ENCODE measurements at places on chromosomes 5 and 9.

GRCh38 chr5:171622010-171622409 is 163.6 kb upstream of the SMIM23 start:
- no peak for DNase-seq

GRCh38 chr9:91043056-91043810 is 241.6 kb downstream of the SYK start:
- no peak for DNase-seq

DNA sequence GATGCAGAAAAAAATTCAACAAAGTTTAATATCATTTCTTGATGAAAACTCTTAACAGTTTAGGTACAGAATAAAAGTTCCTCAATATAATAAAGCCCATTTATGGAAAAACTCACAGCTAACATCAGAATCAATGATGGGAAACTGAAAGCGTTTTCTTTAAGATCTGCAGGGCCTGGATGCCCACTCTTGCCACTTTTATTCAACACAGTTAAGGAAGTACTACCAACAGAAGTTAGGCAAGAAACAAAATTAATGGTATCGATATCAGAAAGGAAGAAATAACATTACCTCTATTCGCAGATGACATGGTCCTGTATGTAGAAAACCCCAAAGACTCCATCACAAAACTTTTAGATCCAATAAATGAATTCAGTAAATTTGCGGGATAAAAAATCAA is 542.4 kb upstream of the RGMB start:
- DNase-seq: no peak

DNA sequence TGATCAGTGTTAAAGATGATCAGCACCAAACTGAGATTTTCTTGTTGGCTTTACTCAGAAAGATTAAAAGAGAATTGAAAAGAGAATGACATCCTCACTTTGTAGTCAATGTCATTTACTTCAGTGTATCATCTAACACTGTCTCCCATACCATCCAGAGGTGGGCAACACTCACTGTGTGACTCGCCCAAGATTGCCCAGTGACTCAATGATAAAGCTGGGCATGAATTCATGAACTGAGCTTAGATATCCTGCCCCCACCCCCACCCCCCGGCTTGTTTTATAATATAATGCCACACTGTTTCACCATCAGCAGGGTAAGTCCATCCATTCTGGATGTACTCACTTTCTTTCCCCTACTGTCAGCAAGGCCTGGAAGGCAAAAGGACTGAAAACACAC is 242.2 kb downstream of the FAM114A2 start:
- DNase-seq: no peak

GRCh38 chr5:132215329-132215728 is 12.3 kb downstream of the P4HA2 start:
- no peak for DNase-seq

- no peak for DNase-seq
Observed at GRCh38 chr5:133433641-133434040, 178.7 kb downstream of the FSTL4 start.

DNA sequence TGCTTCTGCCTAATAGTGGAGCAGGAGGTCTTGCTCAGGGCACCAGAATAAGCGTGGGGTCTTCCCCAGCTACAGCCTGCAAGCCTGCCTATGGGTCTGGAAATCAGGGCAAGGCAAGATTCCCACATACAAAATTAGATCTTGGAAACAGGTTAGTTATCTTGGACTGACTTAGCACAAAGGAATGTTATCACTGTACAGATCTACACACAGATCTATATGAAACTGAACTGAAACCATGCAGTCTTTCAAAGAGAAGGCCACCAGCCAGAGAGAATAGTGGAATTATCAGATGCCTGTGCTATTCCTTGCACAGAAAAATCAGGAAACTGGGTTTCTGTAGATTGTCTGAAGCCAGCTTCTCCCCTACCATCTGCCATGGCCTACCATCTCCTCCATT is 585.7 kb downstream of the ACTL7B start:
- no peak for DNase-seq

DNA sequence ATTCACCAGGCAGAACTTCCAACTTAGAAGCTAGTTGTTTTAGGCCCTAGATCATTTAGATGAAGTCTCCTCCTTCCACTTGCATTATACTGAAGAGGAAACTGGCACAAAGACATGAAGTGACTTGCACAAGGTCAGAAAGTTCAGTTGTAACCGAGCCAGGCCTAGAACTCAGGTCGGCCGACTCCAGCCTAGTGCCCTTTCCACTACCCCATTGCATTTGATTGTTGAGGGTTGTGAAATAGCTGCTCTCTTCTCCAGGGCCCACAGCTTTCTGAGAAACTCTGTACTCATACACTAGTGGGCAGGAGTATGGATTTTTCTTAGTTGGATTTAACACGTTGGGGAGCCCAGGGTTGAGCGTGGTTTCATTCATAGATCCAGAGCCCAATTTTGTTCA is 5.6 kb downstream of the ZNF462 start:
- no peak for DNase-seq

GRCh38 chr5:150589862-150590601 is 50.4 kb upstream of the SYNPO start:
- no peak for DNase-seq

DNA sequence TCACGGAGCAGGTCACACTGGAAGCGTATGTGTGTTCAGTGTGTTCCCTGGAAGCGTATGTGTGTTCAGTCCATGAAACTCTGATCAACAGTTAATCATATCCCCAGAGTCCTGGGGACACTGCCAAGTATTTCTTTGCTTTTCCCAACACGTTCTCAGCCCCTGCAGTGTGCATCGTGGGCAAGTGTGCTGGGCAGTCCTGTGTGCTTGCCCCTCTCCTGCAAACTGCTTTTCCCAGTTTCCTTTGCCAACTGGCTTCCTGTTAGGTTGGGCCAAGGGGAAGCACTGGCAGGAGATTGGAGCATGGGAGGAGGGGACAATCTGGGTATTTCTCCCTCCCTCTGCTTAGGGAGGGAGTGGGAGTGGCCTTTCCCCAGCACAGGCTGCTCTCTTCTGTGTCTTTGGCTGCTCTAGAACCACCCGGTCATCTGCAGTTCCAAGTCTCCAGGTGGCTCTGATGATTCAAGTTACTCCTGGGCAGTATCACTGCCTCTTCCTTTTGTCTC is 36.8 kb upstream of the NEK6 start:
- DNase-seq: peak; percentile 64

GRCh38 chr5:121399879-121400278 is 451.8 kb upstream of the FTMT start:
- no peak for DNase-seq

DNA sequence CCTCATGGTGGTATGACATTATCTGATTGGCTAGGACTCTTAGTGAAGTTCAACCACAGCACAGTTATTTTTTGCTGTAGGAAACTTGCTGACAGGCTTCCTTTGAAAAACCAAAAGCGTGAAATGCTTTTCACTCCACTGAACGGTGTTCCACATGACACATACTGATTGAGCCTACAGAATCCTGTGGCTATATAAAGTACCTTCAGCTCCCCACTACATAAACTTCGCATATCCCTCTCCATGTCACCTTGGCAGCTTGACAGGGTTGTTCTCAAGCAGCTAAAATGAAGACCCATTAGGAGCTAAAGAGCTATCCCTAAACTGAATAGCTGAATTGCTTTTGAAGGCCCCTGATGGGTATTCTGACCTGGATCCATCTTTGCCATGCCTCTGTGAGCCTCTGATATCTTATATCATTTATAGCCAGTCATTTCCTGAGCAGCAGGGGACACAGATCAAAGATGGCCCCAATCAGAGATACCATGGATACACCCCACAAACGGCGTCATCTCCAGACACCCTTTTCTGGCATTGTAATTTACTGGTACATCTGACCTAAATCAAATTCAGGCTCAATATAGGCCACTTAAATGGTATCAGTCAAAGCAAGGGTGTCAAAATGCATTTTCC is 91.5 kb downstream of the APBA1 start:
- DNase-seq: no peak

GRCh38 chr5:122780296-122780695 is 5.4 kb downstream of the SNX2 start:
- no peak for DNase-seq

- peak; percentile 23 for DNase-seq
Observed at GRCh38 chr5:99104538-99105132, 175.8 kb upstream of the CHD1 start.

- DNase-seq: no peak
Observed at GRCh38 chr5:2155556-2155955, 272.8 kb upstream of the IRX4 start.
